Ascending aorta (tissue), 2 donors: ENCODE measurements at places on chromosomes 6 and 20. TPM values are rescaled to one million over a fixed set of nuclear protein-coding genes. Genes with fewer than 3 reads are reported as not detected.

The FABP7 gene
- not detected for total RNA-seq

The WTAP gene
- total RNA-seq: 44.6 TPM

The OSER1 gene
- total RNA-seq: 9.2 TPM

The EPPIN gene
- total RNA-seq: not detected

The TREM2 gene
- total RNA-seq: 0.43 TPM

The MYLK4 gene
- total RNA-seq: not detected

The CDC40 gene
- total RNA-seq: 10.0 TPM

The FAM83C gene
- not detected for total RNA-seq

The FLOT1 gene
- 123 TPM for total RNA-seq
